SW480 (cell line): ENCODE measurements at places on chromosomes 13 and 19.

GRCh38 chr19:53549340-53549739, 11.4 kb downstream of the ZNF331 start:
- DNase-seq: no peak

DNA sequence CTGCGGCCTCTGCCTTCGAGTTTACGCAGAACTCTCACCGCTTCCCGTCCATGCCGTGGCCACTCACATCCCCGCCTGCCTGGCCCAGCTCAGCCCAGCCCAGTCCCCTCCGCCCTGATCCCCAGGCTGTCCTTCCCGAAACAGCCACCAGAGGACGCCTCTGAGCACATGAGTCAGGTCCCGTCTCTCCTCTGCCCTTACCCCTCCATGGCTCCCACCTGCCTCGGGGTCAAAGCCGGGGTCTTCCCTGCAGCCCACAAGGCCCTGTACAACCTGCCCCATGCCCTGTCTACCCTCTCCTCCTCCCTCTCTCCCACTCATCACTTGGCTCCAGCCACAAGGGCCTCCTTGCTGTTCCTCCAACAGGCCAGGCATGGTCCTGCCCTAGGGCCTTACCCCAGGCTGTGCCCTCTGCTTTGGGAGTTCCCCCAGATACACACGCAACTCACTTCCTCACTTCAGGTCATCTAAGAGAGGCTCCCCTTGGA, 8.1 kb upstream of the SEMA6B start:
- no peak for DNase-seq

- no peak for DNase-seq
Observed at GRCh38 chr13:97515643-97516042, 81.7 kb downstream of the RAP2A start.

GRCh38 chr13:111490611-111491010, 170.2 kb downstream of the TEX29 start:
- DNase-seq: no peak

- DNase-seq: peak; percentile 17
Observed at GRCh38 chr13:79837741-79838450, 356.9 kb downstream of the NDFIP2 start.

GRCh38 chr19:58407658-58408151, 744 bp upstream of the ZNF584 start:
- peak; percentile 36 for DNase-seq
